ENCODE measurements at places on chromosomes 6 and 20.

- DNase-seq = peak; percentile 16
Measured at GRCh38 chr20:60137657-60138245, 179.5 kb downstream of the CDH26 start.

GRCh38 chr6:33692760-33693158, 18.7 kb downstream of the UQCC2 start:
- peak; percentile 85 for DNase-seq

DNA sequence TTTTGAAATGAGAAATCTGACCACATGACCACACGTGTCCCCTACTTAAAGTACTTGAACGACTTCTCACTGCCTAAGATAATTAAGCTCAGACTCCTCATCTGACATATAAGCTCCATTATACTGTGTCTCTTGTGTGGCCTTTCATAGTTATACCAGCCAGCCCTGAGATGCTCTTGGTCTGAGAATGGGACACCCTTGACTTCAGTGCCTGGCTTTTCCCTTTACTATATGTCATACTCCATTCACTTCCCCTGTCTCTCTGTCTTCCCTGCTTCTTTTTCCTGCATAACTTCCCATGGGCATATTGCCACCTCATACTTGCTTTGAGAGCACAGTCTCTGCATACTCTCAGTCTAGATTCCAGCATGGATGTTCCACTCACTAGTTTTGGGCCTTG, 53.4 kb upstream of the TINAG start:
- DNase-seq = no peak

- DNase-seq = no peak
Measured at GRCh38 chr6:16338577-16339264, 100.3 kb downstream of the GMPR start.

DNA sequence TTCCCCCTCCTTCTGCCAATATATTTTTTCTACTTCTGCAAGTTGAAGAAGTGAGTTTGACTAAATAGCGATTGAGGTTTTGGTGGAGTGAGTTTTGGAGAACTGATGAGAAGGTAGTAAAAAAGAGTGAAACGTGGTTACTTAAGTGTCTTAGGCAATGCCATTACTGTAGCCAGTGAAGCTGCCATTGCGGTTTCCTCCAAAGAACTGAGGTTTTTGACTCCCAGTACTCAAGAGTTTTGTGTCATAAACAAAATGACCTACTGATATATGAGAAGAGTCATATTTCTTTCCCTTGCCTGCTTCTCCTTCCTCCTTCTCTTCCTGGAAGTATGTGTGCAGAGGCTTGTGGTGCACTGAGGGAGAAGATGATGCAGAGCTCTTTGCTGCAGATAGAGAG, 554.5 kb upstream of the MAP3K7 start:
- no peak for DNase-seq

- no peak for DNase-seq
Measured at GRCh38 chr20:50820515-50821256, 25.8 kb downstream of the BCAS4 start.

- peak; percentile 94 for DNase-seq
Measured at GRCh38 chr20:57400821-57401564, 9.8 kb downstream of the RBM38 start.

DNA sequence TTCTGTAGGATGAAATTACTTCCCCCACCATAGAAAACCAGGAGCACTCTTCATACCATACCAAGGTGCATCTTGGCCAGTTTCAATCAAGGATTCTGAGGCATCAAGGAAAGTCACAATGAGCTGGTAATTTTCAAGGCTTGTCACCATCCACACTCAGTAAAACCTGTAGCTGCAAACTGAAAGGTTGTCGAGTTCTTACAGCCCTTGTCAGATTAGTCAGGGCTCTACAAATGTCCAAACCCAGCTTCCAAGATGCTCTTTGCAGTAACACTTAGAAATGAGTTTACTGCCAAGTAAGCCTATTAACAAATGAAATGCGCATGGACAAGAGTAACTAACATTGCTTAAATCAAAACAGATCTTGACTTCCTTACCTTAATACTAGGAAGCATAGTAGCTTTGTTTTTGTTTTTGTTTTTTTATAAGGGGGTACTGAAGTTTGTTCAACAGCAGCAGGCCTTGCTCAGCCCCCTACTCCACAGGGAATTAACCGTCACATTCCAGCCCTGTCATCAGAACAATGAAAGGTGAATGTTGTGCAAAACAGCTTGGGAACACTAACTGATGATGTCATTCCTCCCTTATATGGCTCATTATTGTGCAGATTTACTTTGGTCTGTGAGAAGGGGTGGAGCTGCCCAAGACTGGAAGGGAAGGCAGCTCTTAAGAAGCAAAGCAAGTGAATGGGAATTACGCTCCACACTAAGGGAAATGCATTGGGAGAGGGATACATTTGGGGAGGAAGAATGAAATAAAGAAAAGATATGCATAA, 49.9 kb upstream of the TMEM30A start:
- no peak for DNase-seq

- no peak for DNase-seq
Measured at GRCh38 chr6:146709036-146709622, 110.4 kb downstream of the ADGB start.

- DNase-seq = peak; percentile 57
Measured at GRCh38 chr6:62150048-62150663, 135.9 kb downstream of the KHDRBS2 start.

- DNase-seq = no peak
Measured at GRCh38 chr6:163637524-163637923, 223.0 kb downstream of the QKI start.

DNA sequence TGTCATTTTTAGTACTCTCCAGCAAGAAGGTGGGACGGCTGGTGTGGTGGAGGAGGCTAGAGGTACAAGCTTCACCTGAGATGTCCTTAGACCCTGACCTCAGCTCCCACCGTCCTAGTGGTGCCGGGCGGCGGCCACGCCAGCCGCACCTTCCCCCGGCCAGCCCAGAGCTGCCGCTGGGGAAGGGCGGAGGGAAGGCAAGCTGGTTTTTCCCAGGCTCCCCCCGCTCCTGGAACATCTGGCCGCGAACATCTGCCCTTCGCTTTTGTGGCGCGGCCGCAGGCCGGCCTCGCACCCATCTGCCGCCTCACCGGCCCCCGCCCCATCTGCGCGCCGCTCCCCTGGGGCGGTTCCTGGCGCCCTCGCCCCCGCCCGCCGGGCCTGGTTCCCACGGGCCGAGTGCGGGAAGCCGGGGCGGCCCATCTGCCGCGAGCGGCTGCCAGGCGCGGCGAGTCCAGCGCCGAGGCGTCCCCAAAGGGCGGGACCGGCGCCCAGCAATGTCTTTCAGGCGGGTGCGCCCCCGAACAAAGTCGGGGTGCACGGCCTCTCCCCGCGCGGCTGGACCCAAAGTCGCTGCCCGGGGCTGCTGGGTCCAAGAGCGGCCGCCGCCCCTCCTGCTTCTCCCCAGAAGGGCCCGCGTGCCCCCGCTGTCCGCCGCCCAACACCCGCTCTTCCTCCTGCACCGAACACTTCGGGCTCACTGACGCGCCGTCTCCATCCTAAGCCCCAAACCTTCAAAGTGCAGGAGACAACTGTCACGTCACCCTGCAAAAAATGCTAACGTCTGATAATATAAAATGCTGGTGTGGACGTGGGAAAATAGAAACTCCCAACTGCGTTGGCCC, 17.3 kb upstream of the ID1 start:
- no peak for DNase-seq

- peak; percentile 35 for DNase-seq
Measured at GRCh38 chr6:30554962-30555815, 1.1 kb downstream of the GNL1 start.

DNA sequence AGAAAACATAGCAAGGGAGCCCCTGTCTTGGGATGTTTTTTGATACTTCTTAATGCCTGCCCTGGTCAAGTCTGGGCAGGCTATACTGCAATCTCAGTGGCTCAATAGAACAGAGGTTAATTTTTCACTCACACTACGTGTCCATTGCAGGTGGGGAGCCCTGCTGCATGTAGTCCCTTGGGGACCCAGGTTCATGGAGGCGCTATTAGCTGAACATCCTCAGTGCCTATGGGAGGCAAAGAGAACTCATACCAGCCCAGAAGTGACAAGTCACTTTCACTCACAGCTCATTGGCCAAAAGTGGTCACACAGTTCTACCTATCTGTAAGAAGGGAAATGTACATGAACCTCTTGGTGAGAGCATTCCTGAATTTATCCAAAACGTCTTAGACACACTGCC, 23.2 kb downstream of the CGA start:
- DNase-seq = no peak

GRCh38 chr6:38163186-38164130, 343.9 kb downstream of the ZFAND3 start:
- no peak for DNase-seq

GRCh38 chr6:166258854-166259276, 49.3 kb downstream of the PRR18 start:
- no peak for DNase-seq

GRCh38 chr20:19737025-19737424, 21.0 kb upstream of the RIN2 start:
- no peak for DNase-seq

GRCh38 chr6:56691814-56692213, 49.1 kb upstream of the DST start:
- DNase-seq = no peak

DNA sequence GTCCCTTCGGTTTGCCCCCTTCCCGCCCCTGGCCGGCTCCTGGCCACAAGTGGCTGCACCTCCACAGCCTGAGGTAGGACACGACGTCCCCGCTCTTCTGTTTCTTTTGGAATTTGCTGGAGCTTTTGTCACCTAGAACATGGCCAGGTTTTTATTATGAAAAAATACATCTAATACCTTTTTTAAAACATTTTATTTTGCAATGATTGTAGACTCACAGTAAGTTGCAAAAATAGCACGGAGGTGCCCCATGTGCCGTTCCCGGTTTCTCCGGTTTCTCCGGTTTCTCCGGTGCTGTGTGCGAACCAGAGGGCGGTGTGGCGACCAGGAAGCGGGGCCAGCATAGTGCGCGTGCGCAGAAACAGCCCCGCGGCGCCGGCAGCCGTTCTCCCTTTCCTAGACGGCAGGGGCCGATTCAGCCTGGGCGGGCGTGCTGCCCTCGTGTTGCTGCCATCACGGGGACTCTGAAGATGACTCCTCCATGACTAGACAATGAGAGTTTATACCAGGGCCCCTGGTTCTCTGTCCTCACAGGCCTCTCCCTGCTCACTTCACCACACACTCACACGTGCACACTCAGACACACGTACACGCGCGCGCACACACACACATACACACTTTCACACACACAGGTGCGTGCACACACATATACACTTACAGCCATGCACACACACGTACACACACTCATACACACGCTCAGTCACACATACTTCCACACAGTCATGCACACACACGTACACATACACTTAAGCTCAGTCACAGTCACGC, 102.1 kb downstream of the TMEM242 start:
- DNase-seq = peak; percentile 83

GRCh38 chr6:100179576-100179975, 185.6 kb upstream of the MCHR2 start:
- DNase-seq = no peak

DNA sequence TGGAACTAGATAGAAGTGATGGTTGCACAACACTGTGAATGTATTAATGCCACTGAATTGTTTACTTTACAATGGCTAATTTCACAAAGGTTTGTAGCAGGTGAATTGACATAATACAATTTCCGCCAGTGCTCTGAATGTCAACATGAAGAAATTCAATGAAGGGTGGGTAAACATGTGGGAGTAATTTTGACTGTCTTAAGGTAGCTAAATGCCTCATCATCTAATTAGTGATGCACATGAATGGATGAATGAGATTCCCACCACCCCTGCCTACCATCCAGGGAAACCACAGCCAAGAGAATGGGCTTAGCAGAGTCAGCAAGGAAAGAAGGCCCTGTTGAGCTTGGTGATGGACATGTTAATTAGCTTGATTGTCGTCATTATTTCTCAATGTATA, 275.3 kb downstream of the ALDH8A1 start:
- DNase-seq = no peak

Data from B cell (primary cell).